ENCODE measurements at places on chromosomes 1 and 21. TPM values are rescaled to one million over a fixed set of nuclear protein-coding genes. Genes with fewer than 3 reads are reported as not detected.
A peak's percentile ranks its signal among the peaks of the same experiment; 100 is the strongest.

GRCh38 chr1:8679395-8679800, 138.0 kb downstream of the RERE start:
- DNase-seq, result peak; percentile 57

The S100A2 gene
- 4.0 TPM for total RNA-seq

- no peak for DNase-seq
Measured at GRCh38 chr1:240171907-240172306, 80.2 kb downstream of the FMN2 start.

The LCE1C gene
- total RNA-seq, result not detected

DNA sequence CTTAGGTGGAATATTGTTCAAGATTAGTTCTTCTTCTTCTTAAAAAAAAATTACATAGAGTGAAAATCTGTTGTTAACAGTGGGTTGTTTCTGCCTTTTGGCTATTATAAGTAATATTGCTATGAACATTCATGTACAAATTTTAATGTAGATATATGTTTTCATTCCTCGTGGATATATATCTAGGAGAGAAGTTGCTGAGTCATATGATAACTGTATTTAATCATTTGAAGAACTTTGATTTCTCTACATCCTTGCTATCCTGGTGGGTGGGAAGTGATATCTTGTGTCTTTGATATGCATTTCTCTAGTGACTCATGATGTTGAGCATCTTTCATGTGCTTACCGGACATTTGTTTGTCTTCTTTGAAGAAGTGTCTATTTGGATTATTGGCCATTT, 29.9 kb downstream of the MAST2 start:
- no peak for DNase-seq

DNA sequence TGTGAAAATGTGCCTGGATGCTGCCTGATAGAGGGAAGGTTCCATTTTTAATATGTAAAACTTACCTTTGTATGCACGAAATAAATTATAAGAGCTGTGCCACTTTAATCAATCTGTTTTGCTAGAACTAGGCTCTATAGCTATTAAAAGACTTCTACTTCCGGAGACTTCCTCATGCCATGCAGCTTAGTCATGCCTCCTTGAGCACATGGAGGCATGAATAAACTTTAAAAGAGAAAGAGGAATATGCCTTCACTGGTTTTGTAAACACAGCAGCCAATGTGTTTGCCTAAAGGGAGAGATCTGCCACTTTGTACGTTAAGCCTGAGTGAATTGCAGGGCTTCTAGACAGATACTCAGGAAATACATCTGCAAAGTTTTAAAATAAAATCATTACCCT, 604.6 kb downstream of the LRRIQ3 start:
- peak; percentile 83 for DNase-seq

- DNase-seq, result no peak
Measured at GRCh38 chr1:149915429-149916192, 2.0 kb downstream of the SV2A start.

The NKAIN1 gene
- 0.40 TPM for total RNA-seq

DNA sequence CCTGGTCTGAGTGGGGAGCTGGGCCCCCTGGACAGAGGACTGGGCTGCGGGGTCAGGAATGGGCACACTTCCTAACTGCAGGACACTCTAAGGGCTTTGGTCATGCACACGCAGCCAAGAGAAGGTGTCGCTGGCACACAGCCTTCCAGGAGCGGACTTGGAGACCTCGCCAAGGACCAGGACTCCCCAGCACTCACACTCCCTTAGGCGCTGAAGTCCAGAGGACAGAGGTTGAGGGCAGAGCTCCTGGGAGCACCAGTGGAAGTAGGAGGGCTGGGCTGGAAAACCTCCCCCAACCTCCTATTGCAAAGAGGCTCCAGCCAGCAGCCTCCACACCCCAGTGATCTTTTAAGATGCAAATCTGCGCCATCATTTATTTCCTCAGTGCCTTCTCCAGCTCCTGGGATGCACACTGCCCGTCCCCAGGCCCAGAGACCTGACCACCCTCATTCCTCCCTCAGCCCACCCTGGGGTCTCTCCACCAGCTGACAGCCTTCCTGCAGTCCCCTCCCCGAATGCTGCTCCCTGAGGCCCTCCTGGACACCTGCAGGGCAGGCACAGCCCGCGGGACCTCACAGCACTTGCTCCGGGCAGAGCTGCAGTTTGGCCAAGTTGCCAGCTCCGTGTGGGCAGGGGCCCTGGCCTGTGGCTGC, 3.0 kb downstream of the TSPEAR start:
- DNase-seq, result no peak

DNA sequence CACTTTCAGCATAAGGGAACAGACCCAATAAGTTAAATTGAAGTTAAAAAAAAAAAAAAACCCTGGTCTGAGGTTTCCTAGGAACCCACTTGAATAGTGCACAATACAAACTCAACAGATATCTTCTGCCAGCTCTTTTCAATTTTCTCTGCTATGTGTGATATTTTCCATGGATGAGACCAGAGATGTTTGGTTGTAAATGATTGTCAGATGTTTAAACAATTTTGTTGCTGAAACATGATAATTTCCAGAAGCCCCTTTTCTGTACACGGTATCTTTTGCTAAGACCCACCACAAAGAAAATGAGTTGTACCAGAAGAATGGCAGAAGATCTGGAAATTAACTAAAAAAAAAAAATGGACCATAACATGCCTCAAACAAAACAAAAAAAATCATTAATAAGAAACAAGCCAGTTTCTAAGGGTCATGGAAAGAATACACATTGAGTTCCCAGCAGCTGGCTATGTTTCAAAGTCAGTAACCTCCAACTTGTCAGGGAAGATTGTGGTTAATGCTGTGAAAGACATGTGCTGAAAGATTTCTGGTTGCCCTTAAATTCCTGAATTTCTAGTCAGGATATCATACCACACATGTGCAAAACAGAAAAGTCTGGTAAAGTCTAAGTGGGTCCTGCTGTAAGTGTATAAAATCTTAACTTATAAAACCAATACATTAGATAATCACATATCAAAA, 35.6 kb upstream of the MGST3 start:
- no peak for DNase-seq

DNA sequence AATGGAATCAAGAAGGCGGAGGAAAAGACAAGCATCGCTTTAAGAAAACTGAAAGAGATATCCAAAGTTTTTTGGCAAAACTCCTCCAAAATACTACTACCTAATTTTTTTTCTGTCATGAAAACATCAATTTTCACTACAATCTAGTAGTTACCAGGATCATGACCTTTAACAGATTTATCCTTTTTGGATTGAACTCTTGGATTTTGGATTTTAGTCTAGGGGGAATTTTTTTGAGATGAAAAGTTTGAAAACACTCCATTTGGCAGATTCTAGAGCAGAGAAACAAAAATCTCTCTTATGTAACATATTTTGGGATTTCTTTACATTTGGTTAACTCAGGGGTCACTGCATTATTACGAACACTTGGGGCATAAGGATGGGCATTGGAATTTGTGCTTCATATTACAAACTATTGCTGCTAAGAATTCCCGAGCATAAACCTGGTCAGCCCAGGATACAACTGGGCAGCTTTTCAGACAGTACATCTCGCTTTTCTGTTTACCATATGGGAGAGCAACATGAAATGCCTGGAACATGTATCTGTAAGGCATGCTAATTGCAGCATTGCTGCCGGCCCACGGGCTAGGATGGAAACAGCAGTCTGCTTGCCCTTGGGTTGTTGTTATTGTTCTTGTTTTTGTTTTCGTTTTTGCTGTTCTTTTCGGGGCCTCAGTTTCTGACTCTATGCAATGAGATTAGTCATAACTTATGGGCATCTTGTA, 264.3 kb downstream of the RHOU start:
- DNase-seq, result no peak

DNA sequence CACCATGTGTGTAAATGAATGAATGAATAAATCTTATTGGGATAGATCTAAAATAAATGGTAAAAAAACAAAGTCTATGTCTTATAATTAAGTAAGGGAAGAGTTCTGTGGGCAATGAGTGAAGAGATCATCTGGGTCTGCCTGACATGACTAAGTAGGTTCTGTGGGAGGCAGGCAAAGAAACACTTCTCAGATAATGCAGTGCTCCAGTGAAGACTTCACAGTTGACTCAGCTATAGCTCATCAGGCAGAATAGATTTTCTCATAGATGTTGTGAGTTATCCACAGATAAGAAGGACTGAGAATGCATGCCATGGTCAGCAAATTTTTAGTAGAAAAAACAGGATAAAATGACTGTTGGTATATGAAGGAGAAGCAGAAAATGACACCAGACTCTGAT, 12.4 kb downstream of the KRTAP22-2 start:
- DNase-seq, result no peak

The GLUL gene
- total RNA-seq, result 187 TPM

The HTR1D gene
- 1.5 TPM for total RNA-seq

- DNase-seq, result no peak
Measured at GRCh38 chr1:78170859-78171258, 125.1 kb downstream of the GIPC2 start.

The TAS1R1 gene
- not detected for total RNA-seq

The KIF17 gene
- 0.72 TPM for total RNA-seq

DNA sequence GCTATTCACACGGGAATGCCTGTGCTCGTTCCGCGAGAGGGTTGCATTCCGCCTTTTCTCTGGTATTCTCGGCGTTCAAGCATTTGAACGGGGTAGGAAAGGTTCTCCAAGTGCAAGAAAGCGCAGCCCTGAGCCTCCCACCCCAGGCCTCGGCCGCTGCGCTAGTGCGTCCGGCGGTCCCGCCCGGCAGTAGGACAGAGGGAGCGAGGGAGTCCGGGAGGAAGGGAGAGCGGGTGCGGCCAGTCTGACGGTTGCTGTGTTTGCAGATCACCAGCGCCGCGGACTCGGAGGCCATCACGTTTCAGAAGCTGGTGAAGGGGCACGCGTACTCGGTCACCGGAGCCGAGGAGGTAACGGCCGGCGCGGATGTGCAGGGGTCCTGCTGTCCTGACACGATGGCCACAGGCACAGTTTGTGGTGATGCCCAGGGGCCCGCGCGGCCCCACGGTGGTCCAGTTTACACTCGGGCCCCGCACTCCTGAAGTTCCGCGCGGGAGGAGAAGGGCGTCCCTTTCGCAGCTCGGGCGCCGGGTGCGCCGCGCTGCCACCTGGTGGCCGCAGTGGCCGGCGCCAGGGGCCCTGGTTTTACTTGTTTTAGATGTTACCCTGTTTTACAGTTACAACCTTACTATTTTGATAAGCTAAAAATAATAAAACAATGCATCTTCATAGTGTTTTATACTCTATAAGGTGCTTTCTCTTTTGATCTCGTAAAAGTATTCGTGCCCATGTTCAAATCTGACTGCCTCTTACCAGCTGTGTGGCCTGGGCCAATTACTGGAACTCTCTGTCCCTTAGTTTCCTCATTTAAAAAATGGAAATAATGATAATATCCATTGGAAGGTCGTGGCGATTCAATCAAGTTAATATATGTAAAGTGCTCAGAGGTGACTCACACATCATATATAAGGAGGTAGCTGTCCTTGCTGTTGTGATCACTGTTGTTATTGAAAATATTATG, 36.7 kb downstream of the CAPN2 start:
- peak; percentile 62 for DNase-seq

- no peak for DNase-seq
Measured at GRCh38 chr1:208979776-208980175, 603.7 kb upstream of the CAMK1G start.

DNA sequence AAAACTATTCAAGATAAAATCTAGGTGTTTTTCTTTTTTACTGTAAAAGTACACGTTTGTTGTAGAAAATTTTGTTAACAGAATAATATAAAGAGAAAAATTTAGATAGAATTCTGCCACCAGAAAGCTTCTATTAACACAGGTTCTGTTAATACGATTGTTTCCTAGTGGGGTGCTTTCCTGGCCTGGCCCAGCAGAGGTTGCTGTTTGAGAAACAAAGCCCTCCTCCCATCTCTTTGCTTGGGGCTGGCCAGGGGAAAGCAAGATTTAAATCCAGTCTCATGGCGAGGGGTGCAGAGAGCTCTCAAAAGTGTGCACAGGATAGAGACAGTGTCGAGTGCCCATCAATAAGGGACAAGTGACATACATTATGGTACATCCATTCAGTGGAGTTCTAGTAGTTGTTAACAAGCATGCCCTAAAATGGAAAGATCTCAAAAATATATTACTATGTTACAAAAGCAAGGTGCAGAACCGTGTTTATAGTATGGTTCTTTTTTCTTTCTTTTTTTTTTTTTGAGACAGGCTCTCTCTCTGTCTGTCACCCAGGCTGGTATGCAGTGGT, 14.6 kb upstream of the ACBD3 start:
- DNase-seq, result no peak

- DNase-seq, result no peak
Measured at GRCh38 chr1:167770127-167770526, 48.3 kb downstream of the MPZL1 start.

DNA sequence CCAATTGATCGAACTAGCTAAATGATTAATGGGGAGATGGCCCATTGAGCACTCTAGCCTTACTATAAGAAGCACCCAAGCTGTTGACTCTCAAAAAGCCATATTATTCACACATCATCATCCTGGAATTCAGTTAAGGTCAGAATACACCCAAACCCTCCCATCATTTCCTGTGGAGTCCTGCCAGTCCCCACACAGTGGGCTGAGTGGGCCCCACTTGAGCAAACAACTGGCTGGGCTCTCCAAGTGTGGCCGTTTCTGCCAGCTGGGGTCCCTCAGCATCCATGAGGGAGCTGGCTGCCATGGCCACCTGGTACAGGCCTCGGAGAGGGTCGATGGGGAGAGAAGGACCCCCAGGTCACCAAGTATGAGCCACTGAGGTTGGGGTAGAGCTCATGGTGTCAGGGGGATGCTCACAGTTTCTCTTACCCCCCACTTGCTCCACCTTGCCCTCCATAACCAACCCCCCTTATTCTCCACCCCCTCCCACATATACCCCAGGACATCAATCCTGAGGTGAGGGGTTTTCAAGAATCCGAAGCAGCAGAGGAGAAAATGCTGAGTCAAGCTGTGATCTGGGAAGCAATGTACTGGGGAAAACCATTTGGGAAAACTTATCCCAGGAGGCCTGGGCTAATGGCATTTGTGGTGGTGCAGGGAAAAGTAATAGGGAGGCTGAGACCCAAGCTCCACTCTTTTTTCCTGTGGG, 60.3 kb downstream of the UBE2T start:
- peak; percentile 63 for DNase-seq

The POU3F1 gene
- total RNA-seq, result not detected

DNA sequence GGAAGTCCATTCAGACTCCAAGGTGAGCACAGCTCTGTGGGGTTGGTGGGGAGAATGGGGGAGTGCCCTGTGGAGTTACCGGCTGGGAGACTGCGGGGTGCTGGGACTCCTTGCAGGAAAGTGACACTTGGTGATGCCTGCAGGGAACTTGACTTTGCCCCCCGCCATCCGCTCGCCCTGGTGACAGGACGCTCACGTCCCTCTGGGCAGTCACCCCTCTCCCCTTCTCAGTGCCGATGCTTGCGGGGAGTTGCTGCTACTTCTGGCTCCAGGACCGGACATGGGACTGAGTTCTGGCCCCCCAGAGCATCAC, 209.5 kb upstream of the C1orf174 start:
- no peak for DNase-seq

DNA sequence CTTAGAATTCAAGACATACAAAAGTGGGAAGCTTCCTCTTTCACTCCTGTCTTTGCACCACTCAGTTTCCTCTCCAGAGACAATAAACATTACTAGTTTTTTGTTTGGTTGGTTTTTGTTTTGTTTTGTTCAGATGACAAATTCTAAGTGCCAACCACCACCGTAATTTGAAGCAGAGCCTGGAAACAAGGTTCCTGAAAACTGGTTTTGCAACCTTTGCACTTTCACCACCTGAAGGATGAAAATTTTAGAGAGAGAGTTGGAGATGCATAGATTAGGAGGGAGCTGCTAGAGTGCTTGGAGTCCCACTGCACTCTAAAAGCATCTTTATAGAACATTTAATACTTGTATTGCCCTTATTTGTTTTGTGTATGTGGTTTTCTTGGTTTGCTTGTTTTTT, 20.2 kb upstream of the MGST3 start:
- DNase-seq, result no peak

Data from endothelial cell of umbilical vein (primary cell).